ENCODE measurements at places on chromosomes 3 and 15.
A peak's percentile ranks its signal among the peaks of the same experiment; 100 is the strongest.

DNA sequence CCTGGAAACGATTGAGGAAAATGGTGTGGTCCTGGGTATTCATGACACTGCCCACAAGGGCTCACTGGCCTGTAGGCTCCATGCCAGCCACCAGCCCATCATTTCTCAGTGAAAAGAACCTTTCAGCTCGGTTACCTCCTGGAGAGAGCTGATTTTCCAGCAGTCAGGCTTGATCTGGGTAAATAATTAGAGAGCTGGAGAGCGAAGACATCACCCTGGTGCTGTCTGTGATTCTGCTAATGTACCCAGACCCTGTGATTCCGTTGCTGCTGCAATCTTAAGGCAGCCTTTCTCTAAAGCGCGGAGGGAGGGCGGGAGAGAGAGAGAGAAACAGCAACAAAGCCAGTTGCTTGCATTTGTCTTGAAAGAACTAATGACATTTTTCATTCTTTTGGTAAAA is 221.9 kb upstream of the TOPAZ1 start:
- peak; percentile 20 for DNase-seq

- DNase-seq, result no peak
Observed at GRCh38 chr3:195761123-195761566, 40.4 kb downstream of the MUC20 start.

- no peak for DNase-seq
Observed at GRCh38 chr3:188370081-188370830, 216.3 kb downstream of the LPP start.

- DNase-seq, result no peak
Observed at GRCh38 chr3:85652360-85652759, 693.6 kb downstream of the CADM2 start.

- peak; percentile 90 for DNase-seq
Observed at GRCh38 chr3:72682936-72683452, 165.3 kb downstream of the SHQ1 start.

DNA sequence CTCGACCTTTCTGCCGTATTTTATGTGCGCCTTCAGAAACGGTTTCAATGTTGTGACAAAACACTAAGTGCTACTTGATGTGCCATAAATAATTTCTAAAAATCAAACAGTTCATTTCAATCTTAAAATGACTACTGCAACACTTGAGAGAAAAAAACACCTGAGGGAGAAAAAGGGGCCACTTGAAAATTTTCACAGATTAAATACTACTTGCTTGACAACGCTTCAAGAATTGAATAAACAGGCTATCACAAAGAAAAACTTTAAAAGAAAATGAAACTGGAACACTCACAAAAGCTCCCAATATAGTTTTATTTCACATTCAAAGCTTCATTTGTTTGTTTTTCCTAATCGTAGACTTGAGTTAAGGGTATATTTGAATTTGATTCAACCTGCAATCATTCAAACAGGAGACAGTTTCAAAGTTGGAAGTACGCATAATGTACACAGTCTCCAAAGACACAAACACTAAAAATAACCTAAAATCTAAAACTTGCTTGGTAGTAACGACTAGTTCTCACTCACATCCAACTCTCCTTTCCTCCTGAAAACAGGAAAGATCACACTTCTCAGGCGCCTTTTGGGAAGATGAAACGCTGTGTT is 380.7 kb downstream of the ERC2 start:
- DNase-seq, result no peak

GRCh38 chr3:42702982-42703694 is 540 bp upstream of the HHATL start:
- DNase-seq, result no peak

DNA sequence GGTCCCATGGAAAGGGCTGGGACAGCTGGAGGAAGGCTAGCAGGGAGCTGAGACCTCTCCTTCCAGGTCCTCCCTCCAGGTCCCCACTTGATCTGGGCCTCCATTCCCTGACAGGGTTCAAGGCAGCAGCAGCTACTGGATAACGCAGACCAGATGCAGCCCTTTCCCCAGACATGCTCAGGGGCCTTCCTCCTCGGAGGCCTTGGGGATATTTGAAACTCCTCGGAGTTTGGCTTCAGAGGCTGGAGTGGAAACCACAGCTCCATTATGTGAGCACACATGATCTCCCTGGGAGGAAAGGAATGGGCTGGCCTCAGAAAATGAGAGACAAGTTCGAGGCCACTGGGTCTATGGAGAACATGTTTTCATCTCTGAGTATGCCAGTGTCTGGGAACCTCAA is 119.3 kb downstream of the SMAD6 start:
- DNase-seq, result no peak

DNA sequence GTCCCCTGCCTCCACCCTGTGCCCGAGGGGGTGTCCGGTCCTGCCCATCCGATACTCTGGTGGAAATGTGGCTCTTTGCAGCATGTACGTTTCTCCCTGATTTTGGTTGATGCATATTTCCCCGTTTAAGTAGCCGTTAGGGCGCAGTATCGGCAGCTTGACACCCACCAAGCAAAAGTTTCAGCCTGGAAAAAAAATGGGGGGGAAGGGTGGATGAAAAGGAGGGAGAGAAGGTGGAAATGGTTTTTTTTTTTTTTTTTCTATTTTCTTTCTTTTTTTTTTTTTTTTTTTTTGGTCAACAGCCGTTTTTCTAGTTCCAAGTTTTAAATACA is 1.3 kb downstream of the RAP2B start:
- DNase-seq, result no peak

- DNase-seq, result no peak
Observed at GRCh38 chr15:79042213-79042928, 48.2 kb downstream of the RASGRF1 start.

- no peak for DNase-seq
Observed at GRCh38 chr15:92821491-92822116, 78.5 kb upstream of the CHD2 start.

DNA sequence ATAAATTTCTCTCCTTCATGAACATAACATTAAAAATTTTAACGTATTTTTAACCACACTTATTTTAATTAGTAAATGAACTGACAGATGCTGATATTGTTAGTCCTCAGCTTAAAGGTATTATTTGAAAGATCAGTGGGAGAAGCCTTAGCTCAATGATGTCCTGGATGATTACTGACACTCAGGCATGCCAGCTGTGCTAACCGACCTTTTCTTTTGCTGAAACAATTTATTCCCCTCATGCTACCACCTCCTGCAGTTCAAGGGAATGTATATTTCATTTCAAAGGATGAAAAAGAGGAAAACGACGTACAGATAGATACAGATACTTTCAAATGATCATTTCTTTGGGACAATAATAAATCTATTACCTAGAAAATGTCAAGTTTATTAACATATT is 620.8 kb downstream of the FGF12 start:
- no peak for DNase-seq

- DNase-seq, result no peak
Observed at GRCh38 chr3:58874795-58875194, 175.0 kb downstream of the CFAP20DC start.

DNA sequence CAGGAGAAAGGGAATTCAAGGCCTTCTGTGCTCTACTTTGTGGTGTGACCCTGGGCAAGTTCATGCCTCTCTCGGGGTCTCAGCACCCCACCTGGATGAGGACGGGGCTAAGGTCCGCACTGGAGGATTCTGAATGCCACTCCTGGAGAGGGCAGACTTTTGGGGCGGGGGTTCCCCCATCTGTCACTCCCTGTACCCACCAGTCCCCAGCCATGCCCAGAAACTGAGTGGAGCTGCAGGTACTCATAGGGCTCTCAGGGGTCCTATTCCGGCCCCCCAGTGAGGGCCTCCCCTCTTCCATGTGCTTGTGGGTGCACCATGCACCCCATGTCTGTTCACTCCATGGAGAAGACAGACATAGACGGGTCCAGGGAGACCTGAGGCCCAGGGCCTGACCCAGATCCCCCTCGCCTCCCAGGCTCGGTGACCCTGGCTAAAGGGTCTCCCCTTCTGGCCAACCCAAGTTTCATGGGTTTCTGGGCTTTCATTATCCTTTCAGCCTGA is 26.0 kb downstream of the ACSBG1 start:
- no peak for DNase-seq

DNA sequence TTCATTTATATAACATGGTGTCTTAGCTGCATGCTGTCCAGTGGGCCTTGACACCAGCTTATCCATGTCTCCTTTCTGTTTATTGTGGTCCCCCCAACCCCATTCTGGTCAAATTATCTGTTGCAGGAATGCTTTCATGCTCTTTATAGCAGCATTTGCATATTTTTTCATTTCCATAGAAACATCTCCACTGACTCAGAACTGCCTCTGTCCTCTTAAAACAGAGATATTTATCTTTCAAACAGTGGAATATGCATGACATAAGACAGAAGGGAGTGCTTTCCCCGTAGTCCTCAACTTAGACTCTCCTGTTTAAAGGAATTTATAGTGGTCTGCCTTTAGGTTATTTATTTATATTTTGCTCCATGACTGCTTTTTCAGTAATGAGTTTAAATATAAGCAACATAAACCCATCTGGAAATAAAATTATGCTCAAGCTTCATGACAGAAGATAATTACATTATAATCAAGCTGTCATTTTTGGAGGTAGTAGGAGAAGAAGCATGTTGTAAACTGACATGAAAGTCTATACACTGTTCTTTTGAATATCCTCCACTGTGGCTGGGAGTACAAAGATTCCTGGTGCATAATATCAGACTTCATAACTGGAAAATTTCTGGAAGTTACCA is 179.5 kb upstream of the CD96 start:
- no peak for DNase-seq

DNA sequence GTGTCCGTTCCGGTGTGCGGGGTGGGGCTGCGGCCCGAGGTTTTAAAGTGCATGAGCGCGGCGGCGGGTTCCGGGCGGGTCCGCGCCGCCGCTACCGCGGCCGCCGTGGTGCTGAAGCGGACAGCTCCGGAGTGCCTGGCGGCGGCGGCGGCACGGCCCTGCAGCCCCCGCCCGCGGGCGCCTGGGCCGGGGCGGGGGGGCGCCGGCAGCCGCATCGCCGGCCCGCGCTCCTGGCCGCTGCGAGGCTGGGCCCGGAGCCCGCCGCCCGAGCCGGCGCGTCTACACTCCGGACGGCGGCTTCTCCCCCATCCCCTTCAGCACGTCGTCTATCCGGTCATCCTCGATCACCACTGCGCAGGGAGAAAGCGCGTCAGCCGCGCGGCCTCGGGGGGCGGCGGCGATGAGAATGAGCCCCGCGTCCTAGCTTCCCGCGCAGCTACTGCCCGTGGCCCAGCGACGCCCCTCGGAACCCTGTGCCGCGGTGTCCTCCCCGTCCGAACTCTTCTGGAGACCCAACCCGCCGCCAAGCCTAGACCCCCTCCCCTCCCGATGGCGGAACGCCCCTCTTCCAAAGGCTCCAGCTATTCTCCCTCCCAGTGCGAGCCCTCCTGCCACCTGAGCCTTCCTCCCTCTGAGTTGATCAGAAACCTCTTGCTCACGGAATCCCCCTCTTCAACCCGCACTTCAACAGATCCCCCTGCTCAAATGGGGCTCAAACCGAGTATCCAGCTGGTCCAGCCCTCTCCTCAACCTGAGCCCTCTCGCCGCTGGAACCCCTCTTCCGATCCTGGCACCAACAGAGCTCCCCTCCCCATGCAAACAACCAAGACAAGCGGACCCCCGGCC is 1.3 kb downstream of the CAMK2N2 start:
- DNase-seq, result no peak

DNA sequence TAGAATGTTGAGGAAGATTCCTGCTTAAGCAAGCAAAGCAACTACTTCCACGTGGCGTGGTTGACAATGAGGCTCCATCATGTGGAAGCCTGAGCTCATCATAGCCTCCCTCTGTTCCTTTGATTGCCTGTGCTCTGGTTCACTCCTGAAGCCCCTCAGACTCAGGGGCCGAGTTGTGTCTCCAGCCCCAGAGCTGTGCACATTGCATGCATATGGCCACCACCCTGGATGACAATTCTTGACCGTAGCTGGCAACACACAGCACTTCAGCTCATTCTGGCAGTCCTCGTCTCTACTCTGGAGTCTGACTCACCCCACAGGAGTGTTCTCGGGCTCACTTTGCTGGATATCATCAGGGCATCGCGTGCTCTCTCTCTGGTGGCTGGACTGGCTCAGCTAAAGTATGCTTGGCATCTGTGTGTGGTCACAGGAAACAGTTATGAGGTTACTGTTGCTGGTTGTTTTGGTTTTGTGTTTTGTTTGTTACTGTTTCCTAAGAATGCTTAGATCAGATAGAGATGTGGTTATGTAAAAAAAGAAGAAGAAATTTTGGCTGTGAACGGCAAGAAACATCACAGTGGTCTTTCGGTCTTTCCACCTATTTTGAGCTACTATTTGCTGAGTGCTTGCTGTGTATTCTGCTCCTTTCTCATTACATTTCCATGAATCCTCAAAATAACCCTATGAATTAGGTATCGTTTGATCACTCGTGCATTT is 41.6 kb upstream of the MRPS22 start:
- DNase-seq, result no peak

GRCh38 chr3:149466192-149466591 is 8.3 kb upstream of the TM4SF4 start:
- DNase-seq, result no peak

DNA sequence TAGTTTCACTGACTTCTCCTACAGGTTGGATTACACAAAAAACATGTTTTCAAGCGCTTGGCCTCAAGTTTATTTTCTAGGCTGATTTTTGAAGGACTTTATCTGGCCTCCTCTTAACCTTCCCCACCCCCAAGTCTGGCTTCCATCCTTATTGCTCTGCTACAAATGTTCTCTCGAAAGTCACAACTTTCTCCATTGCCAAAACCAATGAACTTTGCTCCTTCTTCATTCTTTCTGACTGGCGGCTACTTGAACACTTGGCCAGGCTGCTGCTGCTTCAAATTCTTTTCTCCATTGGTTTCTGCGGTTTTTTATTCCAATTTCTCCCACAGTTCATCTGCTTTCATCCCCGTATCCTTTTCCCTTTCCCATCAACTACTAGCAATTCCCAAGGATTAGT is 106.6 kb downstream of the TOP2B start:
- DNase-seq, result no peak

DNA sequence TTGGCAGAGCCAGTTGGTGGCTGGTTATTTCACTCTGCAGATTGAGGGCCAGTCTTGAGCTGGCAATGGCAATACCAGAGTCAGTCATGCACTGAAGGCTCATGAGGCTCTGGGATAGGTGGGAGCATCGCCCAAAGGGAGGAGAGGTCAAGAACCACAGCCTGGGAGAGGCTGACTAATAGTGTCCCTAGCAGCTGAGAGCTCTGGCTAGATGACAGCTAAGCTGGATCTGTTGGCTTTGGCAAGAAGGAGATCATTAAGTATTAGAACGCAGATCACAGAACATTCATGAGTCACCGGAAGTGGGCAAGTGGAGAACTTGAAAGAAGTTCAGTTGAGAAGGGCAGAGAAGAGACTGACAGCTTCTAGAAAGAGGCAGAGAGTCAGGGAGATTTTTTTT is 521.1 kb downstream of the NR2F2 start:
- DNase-seq, result no peak

All from COR-L47 (cell line).